ENCODE measurements at places on chromosomes 4 and X.

GRCh38 chrX:136322064-136322463, 21.3 kb downstream of the ADGRG4 start:
- DNase-seq: no peak

- DNase-seq: no peak
These were observed 820.8 kb downstream of the FSTL5 start for GRCh38 chr4:161342881-161343568.

DNA sequence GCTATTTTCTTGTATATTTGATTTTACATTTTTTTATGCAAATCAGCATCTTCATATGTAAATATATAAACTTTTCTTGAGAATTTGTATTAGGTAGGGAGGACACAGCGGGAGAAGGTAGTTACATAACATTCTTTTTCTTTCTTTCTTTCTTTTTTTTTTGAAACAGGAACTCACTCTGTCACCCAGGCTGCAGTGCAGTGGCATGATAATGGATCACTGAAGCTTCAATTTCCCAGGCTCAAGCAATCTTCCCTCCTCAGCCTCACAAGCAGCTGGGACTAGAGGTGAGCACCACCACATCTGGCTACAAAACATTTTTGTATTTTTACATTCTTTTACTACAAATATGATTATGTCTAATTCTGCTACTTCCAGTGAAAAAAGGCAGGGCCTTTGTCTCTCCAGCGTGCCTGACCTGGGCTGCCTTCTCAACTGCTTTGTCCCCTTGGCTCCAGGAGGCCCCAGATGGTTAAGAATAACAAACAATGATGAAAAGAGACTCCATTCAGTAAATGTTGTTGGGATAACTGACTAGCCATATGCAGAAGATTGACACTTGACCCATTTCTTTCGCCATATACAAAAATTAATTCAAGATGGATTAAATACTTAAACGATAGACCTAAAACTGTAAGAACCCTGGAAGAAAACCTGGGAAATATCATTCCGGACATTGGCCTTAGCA, 46.5 kb upstream of the FAT4 start:
- no peak for DNase-seq

DNA sequence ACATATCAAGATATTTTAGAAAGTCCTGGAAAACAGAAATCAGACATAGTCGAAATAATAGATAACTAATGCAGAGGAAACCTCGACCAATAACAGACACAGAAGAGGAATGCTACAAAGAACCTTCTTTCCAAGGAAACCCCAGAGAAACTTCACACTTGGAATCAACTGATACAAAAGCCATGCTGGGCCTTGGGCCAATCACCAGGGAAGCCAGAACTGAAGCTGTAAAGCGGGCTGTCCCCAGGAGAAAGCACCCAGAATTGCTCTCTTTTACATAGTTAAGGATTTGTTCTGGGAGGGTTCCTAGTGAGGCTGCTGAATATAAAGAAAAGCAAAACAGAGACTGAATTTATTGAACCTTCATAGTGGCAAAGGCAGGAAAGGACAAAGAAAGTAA, 100.5 kb downstream of the PRDM5 start:
- DNase-seq: no peak
